ENCODE measurements at places on chromosomes 16 and 17.

DNA sequence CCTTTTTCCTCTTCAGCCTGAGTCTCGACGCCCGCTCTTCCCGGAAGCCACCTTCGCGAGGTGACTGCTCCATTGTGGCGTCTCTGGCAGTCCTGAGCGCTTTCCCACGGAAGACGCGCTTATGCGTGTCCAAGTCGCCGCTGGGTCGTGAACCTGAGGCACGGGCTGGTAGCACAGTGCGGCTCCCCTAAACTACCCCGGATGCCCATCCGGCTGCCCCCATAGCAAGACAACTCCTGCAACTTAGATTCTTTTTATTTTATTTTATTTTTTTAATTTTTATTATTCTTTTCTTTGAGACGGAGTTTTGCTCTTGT, 2.1 kb upstream of the ESRP2 start:
- DNase-seq, result no peak

DNA sequence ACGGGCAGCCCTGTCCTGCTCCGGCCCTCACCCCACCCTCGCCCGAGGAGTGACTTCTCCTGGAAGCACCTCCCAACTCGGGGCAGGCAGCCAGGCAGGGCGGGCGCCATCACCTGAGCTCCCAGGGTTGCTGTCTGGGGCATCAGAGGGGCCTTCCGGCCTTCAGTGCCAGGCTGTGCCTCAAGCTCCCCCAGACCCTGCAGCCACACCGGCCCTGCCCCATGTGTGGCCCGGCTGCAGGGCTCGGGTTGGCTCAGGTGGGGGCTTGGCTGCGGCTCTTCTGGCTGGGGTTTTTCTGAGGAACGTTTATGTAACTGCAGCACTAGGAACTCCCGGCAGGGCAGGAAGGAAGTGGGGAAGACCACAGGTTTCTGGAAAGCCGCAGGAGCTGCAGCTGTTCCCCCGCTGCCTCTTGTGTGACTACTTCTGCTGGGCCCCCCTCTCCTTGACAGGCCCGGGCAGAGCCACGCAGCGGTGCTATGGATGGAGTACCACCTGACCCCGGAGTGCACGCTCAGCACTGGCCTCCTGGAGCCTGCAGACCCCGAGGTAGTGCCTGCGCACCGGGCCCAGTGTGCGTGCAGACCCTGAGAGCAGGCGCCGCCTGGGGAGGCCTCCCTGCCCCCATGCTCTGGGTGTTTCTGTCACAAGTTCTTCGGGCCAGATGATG, 45.6 kb downstream of the PRMT7 start:
- peak; percentile 36 for DNase-seq

GRCh38 chr16:87033021-87033471, 284.1 kb downstream of the C16orf95 start:
- DNase-seq, result no peak

- DNase-seq, result no peak
Measured at GRCh38 chr16:67992661-67993206, 6.5 kb downstream of the DPEP2 start.

DNA sequence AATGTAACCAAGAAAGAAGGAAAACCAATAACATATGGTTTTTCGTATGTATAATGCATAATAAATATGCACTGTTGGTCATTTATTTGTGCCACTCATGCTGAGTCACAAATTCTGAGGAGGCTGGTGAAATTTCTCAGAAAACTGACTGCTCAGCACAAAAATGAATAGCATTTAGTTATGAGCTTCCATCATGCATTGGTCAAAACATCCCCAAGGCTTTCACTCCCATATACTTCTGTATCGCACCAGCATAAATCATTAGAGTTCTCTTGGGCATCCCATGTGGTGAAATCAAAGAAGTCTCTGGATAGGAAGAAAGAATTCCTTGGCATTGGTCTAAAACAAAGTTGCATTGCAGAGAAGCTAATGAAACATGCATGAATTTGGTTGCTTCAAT, 785.6 kb upstream of the CDH8 start:
- no peak for DNase-seq

- no peak for DNase-seq
Measured at GRCh38 chr17:58250344-58251011, 12.1 kb downstream of the LPO start.

DNA sequence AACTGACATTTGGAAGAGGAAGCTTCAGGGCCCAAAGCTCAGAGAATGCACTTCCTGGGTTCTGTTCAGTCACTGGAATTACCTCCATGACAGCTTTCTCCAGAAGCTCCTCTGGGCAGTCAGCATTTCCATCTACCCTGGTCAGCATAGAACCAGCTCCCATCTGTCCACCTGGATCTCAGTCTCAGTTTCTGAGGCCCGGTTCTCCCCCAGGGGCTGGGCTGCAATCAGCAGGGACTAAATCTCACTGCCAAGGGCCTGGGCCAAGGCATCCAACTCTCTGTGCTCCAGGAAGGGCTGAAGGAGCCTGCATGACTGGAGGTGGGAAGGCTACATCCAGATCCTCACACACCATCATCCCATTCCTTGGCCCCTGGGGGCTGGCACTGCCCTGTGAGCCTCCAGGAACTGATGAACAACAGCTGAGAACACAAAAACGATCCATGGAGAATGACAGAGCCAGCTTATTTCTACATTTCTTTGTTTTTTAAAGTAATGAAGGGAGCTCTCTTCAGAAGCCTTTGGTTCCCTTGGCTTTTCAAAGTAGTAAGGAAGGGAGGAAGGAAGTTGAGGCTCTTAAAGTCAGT, 66.3 kb upstream of the MRTFB start:
- DNase-seq, result no peak

DNA sequence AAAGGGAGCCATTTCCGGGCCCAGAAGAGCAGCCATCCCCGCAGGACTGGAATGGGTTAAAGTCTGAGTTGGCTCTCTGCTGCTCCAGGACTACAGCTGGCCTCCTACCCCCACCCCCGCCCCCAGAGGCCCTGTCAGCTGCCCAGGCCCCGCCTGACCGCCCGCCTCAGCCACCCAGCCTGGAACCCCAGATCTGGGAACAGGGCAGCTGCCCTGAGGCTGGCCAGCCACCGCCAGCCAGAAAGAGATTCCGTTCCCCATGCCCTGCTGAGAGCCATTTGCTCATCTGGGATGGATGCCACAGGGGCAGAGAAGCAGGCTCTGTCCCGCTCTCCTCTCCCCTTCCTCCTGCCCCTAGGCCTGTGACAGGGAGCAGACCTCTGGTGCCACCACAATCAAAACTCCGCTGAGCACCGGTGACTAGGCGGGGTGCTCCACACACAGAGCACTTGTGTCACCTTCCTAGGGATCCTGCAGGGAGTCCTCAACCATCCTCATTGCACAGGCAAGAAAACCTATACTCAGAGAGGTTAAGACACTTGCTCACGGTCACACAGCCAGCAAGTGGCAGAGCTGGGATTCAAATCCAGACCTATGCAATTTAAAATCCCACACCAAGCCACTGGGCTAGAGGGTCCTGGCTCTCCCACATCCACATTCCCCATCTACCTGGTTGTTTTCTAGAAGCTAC, 44.1 kb downstream of the ZNF423 start:
- DNase-seq, result no peak

- no peak for DNase-seq
Measured at GRCh38 chr16:870856-871561, 70.5 kb upstream of the GNG13 start.

GRCh38 chr16:68289202-68289601, 21.5 kb downstream of the SLC7A6OS start:
- DNase-seq, result no peak

GRCh38 chr16:977081-977701, 4.4 kb upstream of the SOX8 start:
- DNase-seq, result no peak

GRCh38 chr17:40564883-40565768, at the start of gene CCR7:
CCR7 (minus strand) TSS chr17:40565472; CDS start chr17:40565409, 63 bp downstream.
- DNase-seq, result peak; percentile 79

- no peak for DNase-seq
Measured at GRCh38 chr16:7487574-7488323, 155.1 kb downstream of the RBFOX1 start.

GRCh38 chr17:50163843-50164696, 1.7 kb upstream of the SGCA start:
- no peak for DNase-seq

GRCh38 chr16:87047221-87048037, 269.8 kb downstream of the C16orf95 start:
- DNase-seq, result no peak

DNA sequence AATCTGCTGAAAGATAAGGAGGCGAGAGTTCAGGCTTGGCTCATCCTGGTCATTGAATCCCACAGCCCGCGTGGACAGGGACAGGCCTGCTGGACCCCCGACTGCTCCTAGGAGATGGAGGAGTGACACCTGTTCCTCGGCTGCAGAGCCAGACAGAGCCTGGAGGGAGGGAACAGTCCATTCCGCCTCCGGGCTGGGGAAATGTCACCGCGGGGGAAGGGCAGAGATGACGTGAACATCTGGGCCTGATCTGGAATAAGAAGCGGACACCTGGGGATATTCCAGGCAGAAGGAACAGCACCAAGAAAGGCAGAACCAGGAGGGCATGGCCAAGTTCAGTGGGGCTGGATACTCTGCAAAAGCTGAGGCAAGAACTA, 1.5 kb downstream of the ZNF747 start:
- no peak for DNase-seq

DNA sequence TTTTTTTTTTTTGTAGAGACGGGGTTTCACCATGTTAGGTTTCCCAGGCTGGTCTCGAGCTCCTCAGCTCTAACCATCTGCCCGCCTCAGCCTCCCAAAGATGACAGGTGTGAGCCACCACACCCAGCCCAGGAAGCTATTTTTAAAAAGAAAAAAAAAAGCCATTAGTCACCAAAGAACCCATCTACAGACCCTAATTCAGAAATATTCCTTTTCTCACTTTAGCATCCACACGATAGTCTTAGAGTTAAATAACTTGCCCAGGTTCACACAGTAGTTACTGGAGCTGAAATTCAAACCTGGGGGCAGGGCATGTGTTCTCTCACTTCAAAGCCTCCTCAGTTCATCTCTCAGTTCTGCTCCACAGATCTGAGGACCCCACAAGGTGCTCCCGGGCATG, 70.3 kb upstream of the NOL11 start:
- no peak for DNase-seq

GRCh38 chr16:81734632-81735434, 44.3 kb upstream of the PLCG2 start:
- DNase-seq, result no peak

DNA sequence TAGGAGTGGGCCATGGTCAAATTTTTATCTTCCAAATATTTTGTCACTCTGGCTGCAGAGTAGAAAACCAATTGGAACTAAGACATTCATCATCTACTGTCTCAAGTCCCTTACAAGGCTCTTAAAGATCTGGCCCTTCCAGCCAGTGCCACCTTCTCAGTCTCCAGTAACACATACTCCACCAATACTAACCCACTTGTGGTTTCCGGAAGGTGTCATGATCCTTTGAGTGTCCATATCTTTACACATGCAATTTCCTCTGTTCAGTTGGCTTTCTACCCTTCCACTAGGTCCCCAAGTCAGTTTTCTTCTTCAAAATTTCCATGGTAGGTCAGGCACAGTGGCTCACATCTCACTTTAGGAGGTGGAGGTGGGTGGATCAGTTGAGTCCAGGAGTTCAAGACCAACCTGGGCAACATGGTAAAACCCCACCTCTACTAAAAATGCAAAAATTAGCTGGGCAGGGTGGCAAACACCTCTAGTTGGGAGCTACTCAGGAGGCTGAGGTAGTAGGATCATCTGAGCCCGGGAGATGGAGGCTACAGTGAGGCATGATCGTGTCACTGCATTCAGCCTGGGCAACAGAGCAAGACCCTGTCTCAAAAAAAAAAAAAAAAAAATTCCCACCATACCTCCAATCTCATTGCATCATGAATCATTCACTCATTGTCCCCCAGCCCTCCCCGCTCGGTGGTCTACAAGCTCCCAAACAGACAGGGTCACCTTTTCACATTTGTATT, 6.0 kb upstream of the GRB2 start:
- DNase-seq, result no peak

- peak; percentile 7 for DNase-seq
Measured at GRCh38 chr17:10316801-10317542, 55.8 kb downstream of the MYH13 start.

GRCh38 chr16:64440421-64440831, 681.4 kb downstream of the CDH11 start:
- no peak for DNase-seq

GRCh38 chr17:81682565-81683207, 911 bp downstream of the ARL16 start:
- no peak for DNase-seq
